ENCODE measurements at places on chromosomes 4 and X.

- no peaks in the 10 kb centered on the region for H3K36me3 ChIP-seq
- no peak for DNase-seq
- no peaks in the 10 kb centered on the region for H3K27me3 ChIP-seq
- no peak overlapping the region for H3K4me3 ChIP-seq
- no peak overlapping the region for H3K27ac ChIP-seq
- H3K4me1 ChIP-seq, result no peaks in the 10 kb centered on the region
Measured at GRCh38 chr4:186228514-186228894, 1.2 kb downstream of the KLKB1 start.

GRCh38 chrX:110215411-110215810, 102.5 kb downstream of the AMMECR1 start:
- no peaks in the 10 kb centered on the region for H3K36me3 ChIP-seq
- no peak for DNase-seq
- H3K4me3 ChIP-seq, result no peak overlapping the region
- H3K4me1 ChIP-seq, result no peaks in the 10 kb centered on the region
- H3K27ac ChIP-seq, result no peak overlapping the region

DNA sequence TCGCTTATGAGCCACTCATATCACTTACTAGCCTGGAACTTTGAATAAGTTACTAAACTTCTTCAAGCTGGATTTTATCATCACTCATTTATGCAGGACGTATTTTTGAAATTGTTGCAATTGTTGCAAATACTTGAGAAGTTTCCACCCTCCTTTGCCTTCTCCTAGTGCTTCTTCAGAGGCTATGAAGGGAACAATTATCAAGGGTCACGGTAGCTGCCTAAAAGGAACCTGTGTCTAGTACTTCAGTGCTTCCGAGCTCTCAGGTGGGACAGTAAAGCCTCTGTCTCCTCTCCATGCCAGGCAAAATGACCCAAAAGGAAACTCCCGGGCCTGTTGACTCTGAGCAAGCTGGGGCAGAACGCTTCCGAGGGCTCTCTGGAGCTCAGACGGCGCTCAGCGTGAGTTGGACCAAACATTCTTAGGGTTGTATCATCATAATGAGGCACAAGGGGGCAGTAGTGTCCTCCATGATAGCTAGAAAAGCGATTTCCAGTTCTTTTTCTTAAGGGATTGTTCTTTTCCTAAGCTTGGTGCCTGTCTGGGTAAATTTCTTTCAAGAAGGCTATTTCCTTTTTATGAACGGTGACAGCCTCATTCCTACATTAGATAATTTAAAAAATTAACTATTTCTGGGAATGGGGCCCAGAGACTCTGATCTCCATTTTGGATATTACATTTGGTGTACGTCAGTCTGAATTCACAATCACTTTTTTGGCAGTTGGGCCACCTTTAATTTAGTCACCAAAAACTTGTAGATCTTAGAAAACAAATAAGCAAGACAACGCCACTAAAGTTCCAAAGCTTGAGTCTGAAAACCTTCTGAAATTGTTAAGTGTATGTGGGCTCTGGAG, 73.1 kb downstream of the PACRGL start:
- H3K27ac ChIP-seq, result no peak overlapping the region
- peaks cover 7% of the 10 kb centered on the region for H3K4me1 ChIP-seq
- no peak for DNase-seq
- H3K36me3 ChIP-seq, result no peaks in the 10 kb centered on the region

DNA sequence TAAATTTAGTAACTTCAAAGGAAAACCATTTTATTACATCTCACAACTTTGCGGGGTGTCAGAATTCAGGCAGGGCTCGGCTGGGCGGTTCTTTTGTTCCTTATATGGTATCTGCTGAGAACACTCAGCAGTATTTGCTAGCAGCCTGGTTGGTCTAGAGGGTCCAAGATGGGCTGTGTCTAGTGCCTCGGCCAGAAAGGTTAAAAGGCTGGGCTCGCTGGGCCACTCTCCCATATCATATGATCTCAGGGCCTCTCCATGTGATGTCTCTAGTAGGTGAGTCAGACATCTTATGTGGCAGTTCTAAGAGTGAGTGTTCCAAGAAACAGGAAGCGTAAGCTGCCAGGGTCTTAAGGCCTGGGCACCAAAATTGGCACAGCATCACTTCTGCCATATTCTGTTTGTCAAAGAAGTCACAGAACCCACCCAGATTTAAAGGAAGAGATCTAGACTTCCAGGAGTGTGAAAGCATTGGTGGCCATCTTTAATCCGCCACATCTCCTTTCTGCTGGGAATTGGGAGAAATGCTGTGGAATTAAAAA, 100.9 kb upstream of the ATP6AP2 start:
- H3K27me3 ChIP-seq, result no peaks in the 10 kb centered on the region
- H3K27ac ChIP-seq, result no peak overlapping the region
- H3K36me3 ChIP-seq, result no peaks in the 10 kb centered on the region

GRCh38 chr4:173883821-173884220, 353.8 kb upstream of the HAND2 start:
- no peak overlapping the region for H3K4me3 ChIP-seq
- DNase-seq, result no peak
- H3K27me3 ChIP-seq, result no peaks in the 10 kb centered on the region
- H3K4me1 ChIP-seq, result no peaks in the 10 kb centered on the region

GRCh38 chr4:8218371-8219031, 19.4 kb downstream of the SH3TC1 start:
- H3K4me3 ChIP-seq, result no peak overlapping the region
- no peaks in the 10 kb centered on the region for H3K27me3 ChIP-seq
- peaks cover 20% of the 10 kb centered on the region for H3K4me1 ChIP-seq
- H3K36me3 ChIP-seq, result peaks cover 59% of the 10 kb centered on the region
- H3K27ac ChIP-seq, result no peak overlapping the region

DNA sequence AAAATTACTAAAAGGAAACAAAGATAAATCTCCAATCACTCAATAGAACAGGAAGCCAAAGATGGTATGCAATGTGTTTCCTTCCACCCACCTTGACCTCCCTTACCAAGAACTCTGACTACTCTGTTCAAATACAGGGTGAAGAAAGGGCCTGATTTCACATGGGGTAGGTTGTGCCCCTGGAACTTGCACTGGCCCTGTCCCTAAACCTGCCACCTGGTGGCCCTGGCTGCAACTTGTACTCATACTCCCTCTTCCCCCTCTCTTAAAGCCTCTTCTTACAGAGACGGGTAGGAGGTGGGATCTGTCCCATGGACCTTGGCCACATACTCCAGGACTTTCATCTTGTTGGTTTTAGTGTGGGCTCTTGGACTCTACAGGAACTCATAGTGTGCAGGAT, 17.3 kb upstream of the TMEM185A start:
- H3K4me3 ChIP-seq, result no peak overlapping the region
- no peaks in the 10 kb centered on the region for H3K36me3 ChIP-seq
- H3K4me1 ChIP-seq, result no peaks in the 10 kb centered on the region
- no peak for DNase-seq

GRCh38 chr4:151611960-151612359, 148.8 kb downstream of the GATB start:
- DNase-seq, result no peak
- no peak overlapping the region for H3K4me3 ChIP-seq
- H3K4me1 ChIP-seq, result no peaks in the 10 kb centered on the region
- no peaks in the 10 kb centered on the region for H3K36me3 ChIP-seq
- H3K27ac ChIP-seq, result no peak overlapping the region
- H3K27me3 ChIP-seq, result no peaks in the 10 kb centered on the region

GRCh38 chr4:132557660-132558059, 591.4 kb upstream of the PCDH10 start:
- no peaks in the 10 kb centered on the region for H3K27me3 ChIP-seq
- no peak overlapping the region for H3K4me3 ChIP-seq
- no peaks in the 10 kb centered on the region for H3K4me1 ChIP-seq
- H3K27ac ChIP-seq, result no peak overlapping the region

DNA sequence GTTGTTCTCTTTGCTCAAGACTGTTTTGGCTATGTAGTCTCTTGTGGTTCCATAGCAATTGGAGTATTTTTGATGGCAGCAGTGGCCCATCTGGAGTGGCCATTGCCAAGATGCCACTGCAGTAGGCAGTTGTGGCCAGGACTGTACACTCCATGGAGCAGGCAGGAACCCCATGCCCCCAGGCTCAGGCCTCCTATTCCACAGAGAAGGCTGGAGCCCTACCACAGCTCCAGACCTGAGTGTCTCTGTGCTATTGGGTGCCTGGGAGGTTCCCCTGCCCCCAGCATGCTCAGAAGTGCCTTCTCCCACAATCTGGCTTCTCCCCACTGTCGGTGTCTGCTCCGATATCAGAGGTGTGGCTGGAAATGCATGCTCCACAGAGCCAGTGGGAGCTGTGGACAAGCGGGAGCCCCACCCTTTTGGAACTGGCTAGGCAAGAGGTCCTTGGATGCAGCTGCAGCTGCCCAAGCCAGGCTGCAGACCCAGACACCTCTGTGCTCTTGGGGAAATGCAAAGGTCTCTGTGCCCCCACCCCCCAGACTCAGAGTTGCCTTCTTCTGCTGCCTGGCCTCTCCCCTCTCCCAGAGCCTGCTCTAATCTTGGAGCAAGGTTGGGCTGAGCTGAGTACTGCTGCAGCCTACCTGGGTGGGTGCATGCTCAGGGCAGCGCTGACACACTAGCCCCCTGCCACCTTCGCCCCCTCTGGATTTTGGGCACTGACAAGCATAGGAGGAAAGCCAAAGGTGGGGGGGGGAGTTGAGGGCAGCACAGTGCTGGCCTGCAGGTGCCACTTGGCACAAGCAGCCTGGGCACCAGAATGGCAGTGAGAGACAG, 46.6 kb upstream of the UBE2NL start:
- H3K4me3 ChIP-seq, result no peak overlapping the region
- H3K27me3 ChIP-seq, result no peaks in the 10 kb centered on the region
- DNase-seq, result no peak
- no peak overlapping the region for H3K27ac ChIP-seq

DNA sequence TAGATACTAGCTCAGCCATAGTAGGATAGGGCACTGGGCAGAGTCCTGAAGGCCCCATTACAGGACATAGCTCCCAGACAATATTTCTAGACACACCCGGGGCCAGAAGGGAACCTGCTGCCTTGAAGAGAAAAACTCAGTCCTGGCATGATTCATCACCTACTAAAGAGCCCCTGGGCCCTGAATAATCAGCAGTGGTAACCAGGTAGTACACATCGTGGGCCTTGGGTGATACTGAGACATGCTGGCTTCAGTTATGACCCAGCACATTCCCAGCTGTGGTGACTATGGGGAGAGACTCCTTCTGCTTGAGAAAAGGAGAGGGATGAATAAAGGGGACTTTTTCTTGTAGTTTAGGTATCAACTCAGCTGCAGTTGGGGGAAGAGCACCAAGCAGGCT, 104.3 kb upstream of the STK26 start:
- H3K4me1 ChIP-seq, result no peaks in the 10 kb centered on the region
- no peaks in the 10 kb centered on the region for H3K27me3 ChIP-seq
- H3K4me3 ChIP-seq, result no peak overlapping the region

DNA sequence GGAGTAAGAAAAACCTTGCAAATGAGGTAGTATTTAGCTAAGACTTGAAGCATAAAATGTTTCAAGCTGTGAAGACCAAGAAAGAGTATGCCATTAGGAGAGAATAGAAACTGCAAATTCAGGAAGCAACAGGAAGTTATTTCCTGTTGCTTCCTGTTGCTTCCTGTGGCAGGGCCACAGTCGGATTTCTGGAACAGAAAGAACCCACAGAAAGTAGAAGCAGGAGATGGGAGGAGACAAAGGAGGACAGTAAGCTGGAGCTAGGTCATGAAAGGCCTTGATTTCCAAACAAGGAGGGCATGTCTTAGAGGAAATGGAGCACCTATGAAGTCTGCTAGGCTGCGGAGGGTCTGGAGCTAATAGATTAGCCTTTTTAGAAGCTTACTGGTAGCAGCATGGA, 17.2 kb downstream of the ASB11 start:
- H3K27me3 ChIP-seq, result no peaks in the 10 kb centered on the region
- H3K27ac ChIP-seq, result peak overlapping the region; percentile 61
- H3K36me3 ChIP-seq, result no peaks in the 10 kb centered on the region
- no peak for DNase-seq

DNA sequence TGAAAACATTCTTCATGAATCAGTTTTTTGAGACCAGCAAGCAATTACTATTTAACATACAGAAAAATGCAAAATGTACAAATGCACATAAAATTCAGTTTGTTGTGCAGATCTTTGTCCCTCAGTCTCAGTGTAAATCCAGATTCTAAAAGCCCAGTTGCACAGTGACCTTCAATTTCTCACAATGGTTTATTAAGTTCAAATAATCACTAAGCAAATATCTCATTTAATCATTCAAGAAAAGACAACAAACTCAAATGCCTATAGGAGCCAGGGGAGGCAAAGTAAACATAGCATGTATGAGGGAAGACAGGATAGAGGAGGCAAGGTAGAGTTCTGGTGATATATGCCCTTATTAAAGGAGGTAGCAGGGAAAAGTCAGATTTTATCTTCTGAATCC, 82.8 kb downstream of the PPP3CA start:
- H3K4me1 ChIP-seq, result peaks cover 11% of the 10 kb centered on the region
- H3K36me3 ChIP-seq, result no peaks in the 10 kb centered on the region
- DNase-seq, result no peak
- no peak overlapping the region for H3K4me3 ChIP-seq
- no peak overlapping the region for H3K27ac ChIP-seq

Measured in upper lobe of right lung (tissue), 1 donor.